H1 (cell line): ENCODE measurements at places on chromosomes 5 and 9.

DNA sequence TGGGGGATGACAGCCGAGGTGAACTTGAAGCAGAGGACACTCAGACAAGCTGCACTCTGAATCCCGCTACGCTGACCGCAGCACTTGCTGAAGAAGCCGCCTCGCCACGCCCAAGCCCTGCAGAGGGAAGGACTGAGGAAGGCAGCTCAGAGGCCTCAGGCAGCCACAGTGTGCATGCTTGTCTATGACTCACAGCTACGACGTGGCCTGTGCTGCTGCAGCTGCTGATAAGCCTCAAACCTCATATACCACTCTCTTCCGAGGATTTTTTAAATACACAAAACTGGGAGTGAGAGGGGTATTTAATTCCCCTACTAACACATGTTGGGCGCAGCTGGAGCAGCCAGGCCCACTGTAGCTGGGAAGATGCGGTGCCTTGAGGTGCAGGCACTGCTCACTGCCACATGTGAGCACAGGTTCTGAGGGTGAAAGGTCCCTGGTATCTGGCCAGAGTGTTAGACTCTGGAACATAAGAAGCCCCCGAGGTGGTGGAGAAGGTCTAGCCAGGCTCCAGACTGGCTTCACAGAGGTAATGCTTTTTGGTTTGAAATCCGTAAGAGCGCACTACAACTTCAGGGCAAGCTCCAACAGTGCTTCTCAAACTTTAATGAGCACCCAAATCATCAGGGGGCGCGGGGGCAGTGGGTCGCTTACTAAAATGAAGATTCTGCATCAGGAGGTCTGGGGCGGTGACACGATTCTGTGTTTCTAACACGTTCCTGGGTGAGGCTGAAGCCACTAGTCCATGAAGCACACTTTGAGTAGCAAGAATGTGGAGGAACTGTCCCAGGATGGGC is 196.8 kb downstream of the AUH start:
- no peak for DNase-seq

GRCh38 chr9:127539259-127539981 is 72.7 kb upstream of the STXBP1 start:
- no peak for DNase-seq

DNA sequence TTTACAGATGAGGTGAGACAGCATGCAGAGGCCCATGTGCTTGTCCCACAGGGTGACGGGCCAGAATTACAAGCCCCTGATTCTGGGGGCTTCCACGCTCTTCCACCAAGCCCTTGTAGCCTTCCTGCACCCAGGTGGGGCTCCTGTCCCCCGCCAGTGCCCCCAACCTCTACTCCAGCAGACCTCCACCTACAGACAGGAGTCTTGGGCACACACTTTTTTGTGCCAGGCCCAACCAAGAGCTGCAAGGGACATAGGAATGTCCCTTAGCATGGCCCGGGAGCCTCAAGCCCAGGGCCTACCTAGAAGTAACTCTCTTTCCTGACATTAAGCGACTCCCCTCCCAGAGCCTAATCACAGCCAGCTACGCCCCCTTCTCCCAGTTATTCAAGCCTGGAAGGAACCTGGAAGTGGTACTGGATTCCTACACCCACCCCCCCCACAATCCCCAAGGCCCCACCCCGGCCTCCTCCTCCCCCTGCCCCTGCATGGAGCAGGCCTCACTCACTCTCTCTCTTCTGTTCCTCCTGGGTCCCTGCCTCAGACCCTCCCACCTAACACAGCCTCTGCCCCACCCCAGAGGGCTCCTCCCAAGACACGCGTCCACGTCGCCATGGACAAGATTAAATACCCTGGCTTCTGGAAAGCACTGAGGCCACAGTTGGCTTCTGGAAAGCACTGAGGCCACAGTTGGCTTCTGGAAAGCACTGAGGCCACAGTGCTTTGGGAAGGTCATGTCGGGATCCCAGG is 30.5 kb downstream of the ADAMTS2 start:
- no peak for DNase-seq

DNA sequence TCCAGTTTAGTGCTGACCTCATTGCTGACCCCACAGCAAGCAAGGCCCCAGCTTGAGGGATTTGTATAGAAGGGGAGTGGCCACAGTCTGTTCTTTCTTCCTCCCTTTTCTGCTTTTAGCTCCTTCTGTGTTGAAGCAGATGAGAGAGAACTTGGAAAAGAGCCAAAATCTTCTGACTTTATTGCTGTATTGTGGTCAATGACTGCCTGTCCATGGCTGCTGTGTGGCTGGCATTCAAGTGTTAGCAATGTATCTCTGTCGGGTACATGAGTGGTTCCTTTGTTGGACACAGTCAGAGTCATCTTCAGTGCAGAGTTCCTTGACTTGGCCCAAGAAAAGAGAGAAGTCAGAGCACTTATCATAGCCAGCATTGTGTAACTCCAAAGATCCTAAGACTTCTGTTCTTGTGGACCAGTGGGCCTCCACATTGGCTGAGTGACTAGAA is 154.1 kb downstream of the LRRC70 start:
- no peak for DNase-seq

GRCh38 chr5:84028093-84028492 is 307.4 kb upstream of the HAPLN1 start:
- no peak for DNase-seq

GRCh38 chr9:74942801-74943200 is 9.9 kb downstream of the C9orf40 start:
- DNase-seq = no peak

GRCh38 chr9:98083061-98083501 is 26.5 kb downstream of the NANS start:
- DNase-seq = no peak

DNA sequence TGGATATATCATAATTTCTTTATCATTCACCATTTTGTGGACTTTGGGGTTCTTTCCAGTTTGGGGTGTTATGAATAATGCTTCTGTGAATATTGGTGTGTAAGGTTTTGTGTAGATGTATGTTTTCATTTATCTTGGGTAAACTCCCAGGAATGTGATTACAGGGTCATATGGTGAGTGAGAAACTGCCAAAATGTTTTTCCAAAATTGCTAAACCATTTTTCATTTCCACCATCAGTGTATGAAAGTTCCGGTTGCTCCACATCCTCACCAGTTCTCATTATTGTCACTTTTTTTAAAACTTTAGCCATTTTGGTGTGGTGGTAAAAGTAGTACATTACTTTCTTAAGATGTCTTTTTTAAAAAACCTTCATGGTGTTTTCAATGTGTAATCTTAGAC is 152.9 kb downstream of the NIPBL start:
- no peak for DNase-seq

GRCh38 chr9:137494550-137495351 is 35.6 kb upstream of the NSMF start:
- DNase-seq = no peak

GRCh38 chr5:67476531-67476930 is 279.9 kb upstream of the CD180 start:
- DNase-seq = no peak

DNA sequence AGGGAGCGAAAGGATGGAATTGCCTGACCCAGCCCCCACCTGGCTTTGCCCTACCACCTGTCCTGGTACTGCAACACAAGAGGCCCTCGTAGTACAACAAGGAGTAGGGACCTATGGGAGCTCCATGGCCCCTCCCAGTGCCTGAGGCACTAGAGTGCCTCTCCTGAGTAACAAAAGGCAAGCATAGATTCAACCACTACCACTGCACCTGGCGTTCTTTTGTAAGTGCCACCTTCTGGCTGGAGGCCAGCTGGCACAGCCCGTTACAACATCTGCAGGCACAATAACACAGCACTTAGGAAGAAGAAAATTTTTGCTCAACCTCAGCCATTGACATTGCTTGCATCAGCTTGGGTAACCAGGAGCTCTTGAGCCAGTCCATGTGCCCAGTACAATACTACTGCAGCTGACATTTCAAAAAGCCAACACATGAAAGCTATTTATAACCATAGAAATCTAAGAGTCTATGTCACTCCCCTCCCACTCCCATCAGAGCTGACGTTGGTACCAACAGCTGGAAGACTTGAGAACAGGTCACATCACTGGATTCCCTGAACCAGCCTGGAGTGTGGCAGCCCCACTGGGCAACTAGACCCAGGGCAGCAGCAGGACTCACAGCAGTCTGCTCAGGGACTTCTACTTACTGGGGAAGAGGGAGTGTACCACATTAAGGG is 17.7 kb upstream of the FAM174A start:
- no peak for DNase-seq

GRCh38 chr5:133708331-133708850 is 96.0 kb upstream of the FSTL4 start:
- DNase-seq = no peak

DNA sequence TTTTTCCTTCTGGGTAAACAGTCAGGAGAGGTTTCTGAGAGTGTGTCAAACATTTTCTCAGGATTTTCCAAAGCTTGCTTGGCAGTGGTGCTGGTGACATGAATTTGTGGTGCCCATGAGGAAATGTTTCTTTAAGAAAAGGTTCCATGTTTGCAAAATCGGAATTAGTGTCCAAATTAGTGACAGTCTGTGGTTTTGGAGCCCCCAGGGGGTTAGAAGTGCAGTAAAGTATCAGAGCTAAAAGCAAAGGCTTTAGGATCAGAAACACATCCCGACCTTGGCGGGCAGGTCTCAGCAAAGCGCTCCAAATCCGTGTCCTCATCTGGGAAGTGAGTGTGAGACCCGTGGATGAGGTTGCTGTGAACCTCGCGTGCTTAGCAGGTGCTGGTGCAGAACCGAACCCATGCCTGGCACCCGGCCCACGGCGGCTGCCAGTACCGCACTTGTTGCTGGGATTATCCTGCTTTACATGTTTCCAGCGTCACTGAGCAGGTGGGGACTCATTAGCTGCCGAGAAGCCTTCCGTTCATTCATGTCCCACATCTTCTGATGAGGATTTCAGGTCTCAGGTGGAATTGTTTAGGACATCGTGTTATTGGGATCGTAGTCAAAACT is 70.8 kb upstream of the COL5A1 start:
- DNase-seq = peak; percentile 1

GRCh38 chr9:68714416-68715180 is 9.6 kb downstream of the PIP5K1B start:
- no peak for DNase-seq
